ENCODE measurements at places on chromosomes 4 and X.

- DNase-seq, result no peak
Observed at GRCh38 chrX:3549411-3549911, 164.0 kb downstream of the PRKX start.

- DNase-seq, result no peak
Observed at GRCh38 chrX:17375637-17376430, 834 bp downstream of the NHS start.

- no peak for DNase-seq
Observed at GRCh38 chr4:86092684-86093083, 267.2 kb downstream of the MAPK10 start.

DNA sequence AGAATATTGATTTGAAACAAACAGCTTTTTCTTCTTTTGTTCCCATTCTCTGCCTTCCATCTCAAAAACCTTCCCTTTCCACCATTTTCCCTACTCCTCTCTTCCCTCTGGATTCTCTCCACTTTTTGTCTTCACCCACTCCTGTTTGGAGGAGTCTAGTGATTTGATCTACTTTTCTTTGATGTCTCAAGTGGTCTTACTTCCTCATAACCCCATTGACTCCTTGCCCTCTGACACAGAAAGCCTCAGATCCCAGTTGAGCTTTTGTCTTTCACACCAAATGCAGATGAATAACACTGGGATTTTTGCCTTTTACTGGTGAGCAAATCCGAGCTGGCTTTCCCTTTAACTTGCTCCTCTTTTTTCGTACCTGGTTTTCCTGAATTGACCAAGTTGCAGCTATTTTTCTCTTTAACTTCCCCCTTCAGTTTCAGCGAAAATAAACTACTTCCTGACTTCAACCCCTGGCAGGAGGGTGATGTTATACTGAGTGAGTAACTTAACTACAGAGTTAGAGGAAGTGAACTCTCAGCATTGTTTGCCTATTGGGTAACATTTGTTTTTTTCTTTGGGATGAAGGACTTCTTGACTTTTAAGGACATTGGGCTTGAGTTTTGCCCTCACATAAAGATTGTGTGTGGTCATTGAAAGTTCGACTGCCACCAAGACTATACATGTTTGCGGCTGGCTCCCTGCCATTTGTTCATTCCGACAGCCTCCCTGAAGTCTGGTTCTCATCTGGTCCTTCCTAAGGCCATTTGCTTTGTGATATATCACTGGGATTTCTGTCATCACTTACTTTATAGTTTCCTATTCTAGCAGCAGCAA lies 392.8 kb upstream of the NR3C2 start:
- DNase-seq, result no peak

DNA sequence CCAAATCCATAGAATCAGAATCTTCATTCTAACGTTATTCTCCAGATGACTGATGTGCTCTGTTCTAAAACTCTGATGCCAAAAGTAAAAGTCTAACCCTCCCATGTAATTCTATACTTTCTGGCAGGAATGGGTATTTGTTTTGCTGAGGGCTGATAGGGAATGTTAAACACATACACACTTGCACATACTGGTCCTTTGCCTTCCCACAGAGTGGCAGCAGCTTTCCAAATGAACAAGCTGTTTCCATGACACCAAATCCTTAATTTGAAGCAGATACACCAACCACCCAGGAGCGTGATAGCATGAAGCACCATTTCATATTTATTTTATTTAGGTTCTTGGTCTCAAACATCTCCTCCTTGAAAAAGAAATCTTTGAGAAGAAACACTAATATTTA lies 155.5 kb upstream of the PRDX4 start:
- no peak for DNase-seq

GRCh38 chrX:40863671-40864070 lies 128.3 kb upstream of the MED14 start:
- DNase-seq, result no peak

All from stimulated activated CD4-positive, alpha-beta T cell treated with anti-CD3 and anti-CD28 coated beads, TNF-alpha, amount 100 ng/mL, for 4 hours (primary cell).